ENCODE measurements at places on chromosomes 4 and X.

GRCh38 chrX:131279617-131280016, 9.5 kb downstream of the IGSF1 start:
- no peak for DNase-seq

GRCh38 chr4:7134737-7135388, 57.5 kb upstream of the SORCS2 start:
- no peak for DNase-seq

- DNase-seq = no peak
These were observed 6.0 kb upstream of the TBC1D9 start for GRCh38 chr4:140762202-140762601.

GRCh38 chrX:12972878-12973560, 1.9 kb upstream of the TMSB4X start:
- no peak for DNase-seq

DNA sequence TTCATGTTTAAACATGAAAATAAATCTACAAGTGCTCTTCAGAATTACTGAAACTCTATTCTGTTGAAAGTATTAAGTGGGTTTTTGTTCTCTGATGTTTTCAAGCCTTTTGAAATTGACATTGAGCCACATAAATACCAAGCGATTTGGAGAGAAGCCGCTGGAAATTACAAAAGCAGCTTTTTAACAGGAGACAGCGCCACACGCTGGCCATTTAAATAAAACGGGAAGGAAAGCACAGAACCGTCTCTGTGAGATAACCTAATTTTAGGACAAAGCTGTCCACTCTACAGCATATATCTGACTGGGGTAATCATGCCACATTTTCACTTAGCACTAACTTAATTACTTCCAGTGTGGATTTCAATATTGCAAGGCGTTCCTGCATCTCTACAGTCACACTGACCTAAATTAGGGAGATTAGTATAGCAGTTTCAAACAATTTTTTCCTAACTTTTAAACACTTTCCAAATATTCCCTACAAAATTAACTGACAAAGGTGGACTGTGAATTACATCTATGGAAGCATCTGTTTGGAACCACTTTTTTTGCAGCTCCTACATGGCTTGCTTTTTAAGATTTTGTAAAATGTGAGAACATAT, 6.8 kb upstream of the ANOS1 start:
- DNase-seq = no peak

- DNase-seq = no peak
These were observed 127.0 kb upstream of the GATB start for GRCh38 chr4:151887816-151888180.

DNA sequence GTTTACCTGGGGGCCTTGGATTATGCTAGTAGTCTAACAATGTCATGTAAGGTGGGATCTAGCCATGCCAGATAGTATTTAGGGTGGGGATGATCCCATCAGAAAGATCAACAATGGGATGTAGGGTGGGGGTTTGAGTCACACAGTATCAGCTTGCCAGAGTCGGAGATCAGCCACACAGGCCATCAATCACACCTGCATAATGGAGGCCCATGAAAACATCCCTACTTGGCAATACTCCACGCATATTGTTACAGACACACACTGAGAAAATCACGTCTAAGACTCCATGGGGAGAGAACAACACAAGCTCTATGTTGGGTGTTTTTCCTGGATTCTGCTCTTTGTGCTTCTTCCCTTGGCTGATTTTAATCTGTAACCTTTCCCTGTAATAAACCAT, 49.5 kb upstream of the SLC25A4 start:
- no peak for DNase-seq

- no peak for DNase-seq
These were observed 81.4 kb downstream of the CEP44 start for GRCh38 chr4:174365018-174365587.

GRCh38 chrX:48826135-48826875, at the start of gene ERAS:
ERAS (plus strand) TSS chrX:48826513; CDS start chrX:48829124, 2,611 bp downstream.
- no peak for DNase-seq

- DNase-seq = no peak
These were observed 13.3 kb downstream of the SPCS3 start for GRCh38 chr4:176333076-176333475.

GRCh38 chr4:6672131-6672530, 21.5 kb upstream of the S100P start:
- no peak for DNase-seq

DNA sequence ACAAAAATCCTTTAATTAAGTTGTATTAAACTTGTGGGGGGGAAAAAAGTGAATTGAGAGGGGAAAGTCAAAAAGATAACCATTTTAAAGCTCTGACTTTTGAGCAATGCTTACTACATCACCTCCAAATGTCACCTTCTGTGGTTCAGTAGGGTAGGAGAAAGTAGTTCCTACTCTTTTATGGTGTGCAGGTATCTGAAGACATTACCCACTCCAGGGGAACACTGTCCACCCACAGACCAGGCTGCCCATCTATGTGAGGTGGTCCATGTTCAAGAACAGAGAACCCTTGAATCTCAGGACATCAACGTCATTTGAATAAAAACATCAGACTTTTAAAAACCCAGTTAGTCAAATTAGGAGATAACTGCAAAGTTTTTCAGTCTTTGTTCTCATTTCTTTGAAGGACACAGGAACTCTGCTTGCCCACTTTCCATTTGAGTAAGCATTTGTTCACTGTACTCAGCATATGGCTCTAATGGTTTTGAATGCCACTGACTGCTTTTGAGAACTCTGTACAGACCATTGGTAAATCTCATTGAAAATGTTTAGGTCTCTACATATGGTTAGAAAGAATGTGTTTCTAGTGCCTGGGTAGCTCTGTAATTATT, 18.4 kb downstream of the NMU start:
- no peak for DNase-seq

- DNase-seq = no peak
These were observed 2.2 kb downstream of the ZNF185 start for GRCh38 chrX:152899874-152900719.

GRCh38 chr4:27278615-27279375, 418.2 kb downstream of the STIM2 start:
- peak; percentile 40 for DNase-seq

GRCh38 chr4:150215601-150216000, 137.4 kb downstream of the DCLK2 start:
- no peak for DNase-seq

GRCh38 chr4:164748375-164748774, 5.6 kb upstream of the SMIM31 start:
- no peak for DNase-seq
